Tibial artery (tissue), 4 donors: ENCODE measurements at places on chromosomes 5 and 9.

- DNase-seq = no peak
Observed at GRCh38 chr5:90503596-90503995, 25.8 kb downstream of the LYSMD3 start.

GRCh38 chr9:131594906-131595665 lies 49.8 kb downstream of the PRRT1B start:
- DNase-seq = no peak

- DNase-seq = no peak
Observed at GRCh38 chr9:110125763-110126351, 82.1 kb downstream of the C9orf152 start.

DNA sequence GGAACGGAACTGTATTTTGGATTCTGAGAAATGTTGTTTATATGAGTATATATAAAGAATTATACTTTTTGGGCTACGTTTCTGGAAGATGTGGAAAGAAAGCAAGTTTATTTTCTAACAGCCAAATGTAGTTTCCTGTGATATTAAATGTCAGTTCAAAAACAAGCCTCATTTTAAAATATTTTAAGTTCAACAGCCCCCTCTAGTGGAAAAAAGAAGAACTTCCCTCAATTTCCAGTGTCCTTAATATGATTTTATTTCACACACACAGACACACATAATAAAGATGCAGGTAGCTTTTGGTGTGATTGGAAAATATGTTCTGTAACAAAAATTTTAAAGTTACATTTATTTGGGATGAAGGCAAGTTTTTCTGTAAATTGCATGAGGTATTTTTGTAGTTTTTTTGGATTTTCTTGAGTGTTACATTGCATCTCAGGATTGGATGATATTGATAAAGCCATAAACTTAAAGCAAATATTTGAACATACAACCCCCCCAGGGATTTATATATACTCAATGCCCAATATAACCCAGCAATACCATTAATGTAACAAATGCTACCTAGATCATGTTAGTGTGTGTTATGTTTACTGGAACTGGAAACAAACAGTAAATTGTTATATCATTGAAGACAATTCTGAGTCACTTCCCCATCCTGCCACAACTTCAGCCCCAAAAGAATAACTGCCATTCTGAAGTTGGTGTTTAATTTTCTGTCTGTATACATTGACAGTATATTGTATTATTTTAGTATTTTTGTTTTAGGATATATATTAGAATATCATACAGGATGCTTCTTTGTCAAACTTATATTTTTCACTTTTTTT lies 54.0 kb downstream of the CCDC171 start:
- no peak for DNase-seq

GRCh38 chr5:176440927-176441706 lies 7.1 kb upstream of the FAF2 start:
- DNase-seq = no peak

GRCh38 chr5:19777363-19777762 lies 210.6 kb downstream of the CDH18 start:
- no peak for DNase-seq

DNA sequence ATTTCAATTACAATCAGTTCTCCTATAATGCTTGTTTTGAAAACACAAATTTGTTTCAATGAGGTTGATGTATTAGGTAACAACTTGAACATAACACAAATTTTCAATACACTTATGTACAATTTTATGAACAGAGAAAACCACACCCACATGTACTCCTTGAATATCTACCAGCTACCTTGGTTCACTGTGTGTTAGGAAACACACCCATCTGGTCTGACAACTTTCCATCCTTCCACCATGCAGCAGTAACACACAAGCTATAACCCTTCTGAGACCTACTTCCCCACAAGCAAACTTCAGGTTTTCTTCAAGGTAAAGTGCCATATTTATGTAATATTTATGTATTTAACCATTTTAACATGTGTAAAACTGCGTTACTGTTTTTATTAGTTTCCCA lies 36.4 kb upstream of the UBQLN1 start:
- no peak for DNase-seq

GRCh38 chr5:159864885-159865691 lies 51.2 kb upstream of the ADRA1B start:
- no peak for DNase-seq

- DNase-seq = no peak
Observed at GRCh38 chr9:129945314-129945713, 97.7 kb downstream of the FNBP1 start.

GRCh38 chr5:133017964-133018363 lies 8.4 kb downstream of the ZCCHC10 start:
- no peak for DNase-seq

GRCh38 chr5:177389241-177390169 lies 5.3 kb downstream of the SLC34A1 start:
- no peak for DNase-seq

DNA sequence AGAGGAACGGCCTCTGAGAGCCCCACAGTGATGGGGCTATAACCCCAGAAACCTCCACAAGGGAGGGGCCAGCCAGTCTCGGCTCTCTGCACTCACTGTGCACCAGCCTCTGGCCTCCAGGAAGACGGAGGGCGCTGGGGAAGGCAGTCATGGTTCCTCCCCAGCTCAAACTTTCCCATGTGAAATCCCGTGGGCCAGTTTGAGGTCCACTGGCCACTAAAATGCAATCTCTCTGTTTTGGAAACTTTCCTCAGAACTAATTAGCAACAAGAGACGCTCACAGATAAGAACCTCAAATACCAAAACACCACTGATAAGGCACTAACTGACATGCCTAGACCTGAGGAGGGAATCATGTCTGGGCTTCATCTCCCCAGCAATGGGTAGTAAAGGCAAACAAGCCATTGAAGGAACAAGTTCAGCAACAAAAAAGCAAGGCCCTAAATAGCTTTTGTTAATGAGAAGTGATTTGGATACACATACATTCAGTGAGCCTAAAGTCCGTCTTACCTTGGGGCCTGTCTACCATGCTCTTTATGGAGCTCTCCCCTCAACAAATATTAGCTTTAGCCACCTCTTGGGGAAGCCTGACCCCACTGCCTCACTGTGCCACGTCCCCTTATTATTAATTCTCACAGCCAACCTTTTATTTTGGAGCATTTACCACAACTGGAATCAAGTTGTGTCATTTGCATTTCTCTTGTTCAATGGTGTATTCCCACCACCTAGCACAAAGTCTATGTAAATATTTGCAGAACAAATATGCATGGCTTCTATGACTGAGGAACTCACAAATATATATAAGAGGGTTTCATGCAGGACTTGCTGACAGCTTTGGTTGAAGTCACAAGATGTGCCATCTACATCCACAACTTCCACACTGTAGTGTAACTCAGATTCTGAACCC lies 56.1 kb upstream of the GLRX start:
- no peak for DNase-seq

- no peak for DNase-seq
Observed at GRCh38 chr9:134373953-134374300, 47.7 kb downstream of the RXRA start.

GRCh38 chr5:164224772-164225171 lies 719.4 kb downstream of the MAT2B start:
- DNase-seq = no peak

DNA sequence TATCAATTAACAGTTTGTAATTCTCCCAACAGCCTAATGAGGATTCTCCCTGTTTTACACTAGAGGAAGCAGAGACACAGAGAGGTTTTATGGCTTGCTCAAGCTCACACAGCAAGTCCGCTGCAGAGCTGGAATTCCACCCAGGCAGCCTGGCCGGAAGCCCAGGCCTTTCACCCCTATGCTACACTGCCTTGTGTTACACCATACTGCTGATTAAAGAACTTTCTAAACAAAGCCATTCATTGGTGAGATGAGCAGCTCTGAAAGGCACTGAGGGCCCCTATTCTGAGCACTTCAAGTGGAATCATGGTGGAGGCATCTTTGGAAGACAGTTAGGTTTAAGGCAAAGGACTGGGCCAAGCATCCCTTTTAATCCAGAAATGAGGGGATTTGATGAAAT lies 14.7 kb upstream of the LARP1 start:
- DNase-seq = peak; percentile 37

DNA sequence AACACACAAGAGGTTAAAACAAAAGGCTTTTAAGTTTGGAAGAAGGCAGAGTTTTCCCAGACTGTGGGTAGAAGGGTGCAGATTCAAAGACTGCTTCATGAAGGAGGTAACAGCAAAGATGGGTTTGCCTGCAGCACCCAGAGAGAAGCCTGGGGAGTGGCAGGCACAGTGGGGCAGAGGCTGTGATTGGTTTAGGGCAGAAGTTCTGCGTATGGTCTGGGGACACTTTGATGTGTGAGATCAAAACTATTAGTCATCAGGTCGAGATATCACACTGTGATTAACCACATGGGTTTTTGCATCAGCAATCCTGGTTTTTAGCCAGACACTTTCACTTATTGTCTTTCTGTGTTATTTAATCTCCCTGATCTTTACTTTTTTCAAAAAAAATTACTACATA lies 188.8 kb upstream of the GLRA1 start:
- no peak for DNase-seq
